ENCODE measurements at places on chromosomes 4 and X.

- no peak for DNase-seq
These were observed 1124.0 kb upstream of the TENM3 start for GRCh38 chr4:181119186-181119585.

DNA sequence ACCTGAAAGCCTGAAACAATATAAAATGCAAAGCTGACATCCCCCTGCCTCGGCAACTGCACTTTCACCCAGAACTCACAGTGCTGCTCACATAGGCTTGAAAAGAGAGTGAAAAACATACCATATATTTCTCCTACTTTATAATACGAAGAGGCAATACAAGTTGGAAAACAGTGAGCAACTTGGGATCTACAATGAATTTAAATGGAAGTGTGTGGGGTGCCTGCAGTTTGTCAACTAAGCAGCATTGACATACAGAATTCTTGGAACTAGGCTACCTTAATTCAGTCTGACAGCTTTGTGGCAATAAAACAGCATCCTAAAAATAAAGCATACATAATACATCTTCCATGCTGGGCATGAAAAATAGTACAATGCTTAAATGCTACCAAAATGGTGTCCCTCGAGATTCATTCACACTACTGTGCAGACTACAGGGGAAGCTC lies 8.0 kb downstream of the GASK1B start:
- no peak for DNase-seq

DNA sequence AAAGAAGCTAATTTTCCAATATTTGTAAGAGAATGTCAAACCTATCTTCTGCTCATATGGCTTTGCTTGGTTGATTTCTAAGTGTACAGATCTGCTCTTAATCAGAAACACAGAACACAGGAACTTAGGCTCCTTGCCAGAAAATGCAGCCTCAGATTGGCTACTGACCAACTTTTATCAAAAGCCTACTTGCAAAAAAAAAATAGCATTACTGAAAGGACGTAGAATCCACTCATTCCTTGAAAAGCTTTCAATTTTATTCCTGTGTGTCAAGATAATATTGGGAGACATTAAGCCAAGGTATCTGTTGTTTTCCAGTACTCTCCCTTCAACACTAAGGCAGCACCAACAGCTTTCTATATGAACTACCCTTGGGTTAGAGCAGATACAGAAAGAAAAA lies 127.6 kb upstream of the INTU start:
- no peak for DNase-seq

DNA sequence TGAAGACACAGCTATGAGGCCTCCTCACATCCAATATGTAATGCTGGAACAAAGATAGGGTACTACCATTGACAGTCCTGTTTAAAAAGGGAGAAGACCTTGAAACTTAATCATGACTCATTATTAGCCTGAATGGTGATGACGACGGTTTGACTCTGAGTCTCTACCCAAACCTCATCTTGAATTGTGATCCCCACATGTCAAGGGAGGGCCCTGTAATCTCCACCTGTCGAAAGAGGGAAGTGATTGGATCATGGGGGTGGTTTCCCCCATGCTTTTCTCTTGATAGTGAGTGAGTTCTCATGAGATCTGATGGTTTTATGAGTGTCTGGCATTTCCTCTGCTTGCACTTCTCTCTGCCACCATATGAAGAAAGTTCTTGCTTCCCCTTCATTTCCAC lies 395.3 kb upstream of the CPEB2 start:
- no peak for DNase-seq

DNA sequence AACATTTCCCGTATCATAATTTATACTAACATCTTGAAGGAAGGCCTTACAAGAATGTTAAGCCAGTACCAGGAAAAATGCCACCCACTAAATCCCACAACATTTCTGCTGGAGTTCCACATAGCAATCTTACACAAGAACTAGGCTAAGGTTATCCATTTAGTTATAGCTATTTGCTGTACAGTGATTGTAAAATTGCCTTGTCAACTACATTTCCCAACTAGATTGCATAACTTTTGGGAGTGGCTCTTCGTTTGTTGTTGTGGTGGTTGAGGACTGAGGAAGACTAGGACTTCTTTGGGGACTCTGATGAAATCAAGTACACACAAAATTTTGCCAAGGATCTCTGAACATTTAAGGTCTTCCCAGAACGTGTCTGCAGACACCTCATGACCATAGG lies 8.0 kb downstream of the IBSP start:
- DNase-seq, result no peak

DNA sequence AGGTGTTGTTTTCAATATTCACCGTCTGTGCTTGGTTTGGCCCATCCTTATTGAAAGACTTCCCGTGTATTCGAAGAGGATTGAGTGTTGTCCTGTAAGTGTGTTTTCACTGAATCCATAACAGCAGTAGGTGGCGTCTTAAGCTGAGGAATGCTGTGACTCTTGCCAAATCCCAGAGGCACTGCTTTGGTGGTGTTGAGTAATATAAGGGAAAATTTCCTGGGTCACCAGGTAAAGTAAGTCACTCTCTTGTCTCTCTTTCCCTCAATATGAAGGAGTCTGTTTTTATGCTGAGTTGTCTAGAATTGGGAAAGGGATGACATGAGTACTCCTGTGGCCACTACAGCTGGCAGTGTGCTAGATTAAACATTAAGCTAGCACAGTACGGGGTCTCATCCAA lies 146.7 kb upstream of the ZXDB start:
- no peak for DNase-seq

- DNase-seq, result no peak
These were observed 61.3 kb upstream of the GIMD1 start for GRCh38 chr4:106429885-106430284.

DNA sequence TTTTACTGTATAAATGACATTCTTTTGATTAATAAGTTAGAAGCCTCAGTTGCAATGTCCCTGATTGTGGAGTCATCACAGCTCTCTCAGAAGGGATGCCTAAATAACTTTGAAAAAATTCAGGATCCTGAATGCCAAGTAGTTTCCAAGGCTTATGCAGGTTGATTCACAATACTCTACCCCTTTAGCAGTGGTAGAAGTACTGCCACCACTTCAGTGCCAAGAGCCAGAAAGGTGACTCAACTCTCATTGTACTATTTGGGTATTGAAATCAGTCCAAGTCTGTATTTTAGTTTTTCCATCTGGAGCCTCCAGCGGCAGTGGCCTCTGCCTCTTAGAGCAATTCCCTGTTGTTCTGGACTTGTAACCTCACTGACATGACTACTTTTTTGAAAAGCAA lies 320.1 kb upstream of the NDST4 start:
- DNase-seq, result no peak

DNA sequence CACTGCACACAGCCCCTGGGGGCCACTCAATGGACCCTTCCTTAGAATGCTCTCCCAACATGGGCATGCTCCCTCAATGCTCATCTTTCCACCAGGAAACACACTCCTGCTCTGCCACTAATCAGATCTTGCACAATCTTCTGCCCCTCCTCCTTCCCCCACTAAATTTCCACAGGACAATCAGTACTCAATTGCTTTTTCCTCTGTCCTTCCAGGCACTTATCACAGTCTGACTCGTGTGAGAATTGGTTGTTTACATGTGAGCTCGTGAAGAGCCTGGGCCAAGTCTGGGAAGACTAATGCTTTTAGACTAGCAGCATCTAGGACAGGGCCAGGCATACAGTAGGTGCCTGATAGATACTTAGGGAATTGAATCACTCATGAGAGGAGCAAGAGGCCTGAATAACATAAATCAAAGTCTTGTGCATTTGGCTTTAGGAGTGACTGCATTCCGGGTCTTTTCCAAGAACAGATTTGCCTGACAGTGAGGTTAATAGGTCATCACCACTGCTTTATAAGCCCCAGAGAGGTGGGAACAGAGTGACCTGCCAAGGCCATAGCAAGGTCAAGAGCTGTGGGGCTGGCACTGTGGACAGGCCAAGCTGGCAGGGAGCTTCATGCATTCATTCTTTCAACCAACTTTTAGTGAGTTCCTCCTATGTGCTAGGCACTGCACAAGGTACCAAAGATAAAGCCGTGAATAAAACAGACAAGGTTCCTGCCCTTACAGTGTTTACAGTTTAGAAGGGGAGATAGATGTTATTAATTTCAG lies 55.0 kb downstream of the PRPS1 start:
- DNase-seq, result no peak

DNA sequence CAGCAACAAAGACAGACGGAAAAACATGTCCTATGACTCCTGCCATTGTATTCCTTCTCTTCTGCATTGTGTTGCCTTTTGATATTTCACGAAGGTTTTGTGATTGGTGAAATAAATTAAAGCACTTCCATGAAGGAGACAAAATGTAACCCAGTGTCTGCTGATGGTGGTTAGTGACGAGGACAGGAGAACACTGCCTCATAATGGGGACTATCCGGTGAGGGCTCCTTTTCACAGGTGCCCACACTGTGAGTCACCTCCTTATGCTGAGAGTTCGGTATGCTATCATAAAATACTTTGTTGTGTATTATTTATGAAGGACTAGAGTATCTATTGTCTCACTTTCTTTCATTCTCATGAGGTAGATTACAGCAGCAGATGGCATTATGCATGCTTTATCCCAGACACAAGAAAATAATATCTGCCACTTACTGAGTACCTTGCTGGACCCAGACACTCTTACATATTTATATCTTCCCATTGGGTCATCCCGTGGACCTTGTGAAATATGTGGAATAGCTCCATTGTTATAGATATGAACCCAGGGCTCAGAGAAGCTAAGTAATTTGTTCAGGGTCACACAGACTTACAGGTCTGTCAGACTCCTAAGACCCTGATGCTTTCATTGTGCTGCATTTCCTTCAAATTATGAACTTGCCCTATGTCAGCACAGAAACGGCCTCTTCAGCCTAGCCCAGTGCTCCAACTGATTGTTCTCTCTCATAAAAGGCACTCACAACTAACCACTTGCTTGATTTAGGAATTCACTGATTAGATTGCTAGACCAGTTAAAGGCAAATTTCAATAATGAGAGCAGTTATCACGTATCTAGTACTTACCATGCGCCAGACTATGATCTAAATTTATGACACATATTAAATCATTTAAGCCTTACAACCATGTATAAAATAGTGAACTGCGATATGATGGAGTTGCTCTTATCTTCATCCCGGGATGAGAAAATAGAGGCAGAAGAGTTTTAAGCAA lies 31.2 kb downstream of the PLS3 start:
- no peak for DNase-seq

DNA sequence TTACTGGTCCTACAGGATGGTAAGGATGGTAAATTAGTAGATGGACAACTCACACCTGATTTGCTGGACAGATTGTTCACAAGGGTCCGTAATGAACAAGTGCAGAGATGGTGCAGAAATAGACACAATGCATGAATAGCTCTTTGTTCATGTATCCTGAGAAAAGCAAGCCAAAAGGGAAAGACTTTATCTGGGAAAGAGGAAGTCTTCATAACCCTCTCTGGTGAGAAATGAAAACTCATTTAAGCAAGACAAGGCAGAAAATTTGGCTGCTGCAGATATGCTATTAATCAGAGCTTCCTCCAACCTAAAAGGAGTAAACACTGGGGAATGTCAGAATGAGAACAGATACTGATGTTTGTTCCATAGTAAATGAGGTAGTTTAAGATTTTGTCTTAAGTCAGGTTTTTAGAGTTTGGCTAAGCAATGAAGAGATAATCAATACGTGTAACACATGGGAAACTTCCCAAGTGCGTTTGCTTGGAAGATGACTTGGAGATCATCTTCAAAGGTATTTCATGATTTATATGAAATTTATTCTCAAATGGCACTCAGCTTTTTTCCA lies 152.4 kb upstream of the BMPR1B start:
- DNase-seq, result no peak

Measured in T-helper 17 cell (primary cell).